ENCODE measurements at places on chromosomes 16 and 17. TPM values are rescaled to one million over a fixed set of nuclear protein-coding genes. Genes with fewer than 3 reads are reported as not detected.

The PRAC2 gene
- not detected for total RNA-seq

The CSF3 gene
- total RNA-seq, result not detected

The GSG1L gene
- not detected for total RNA-seq

The CLEC19A gene
- not detected for total RNA-seq

The MYLK3 gene
- 1.8 TPM for total RNA-seq

The DOC2A gene
- total RNA-seq, result 4.5 TPM

The HAS3 gene
- total RNA-seq, result 8.3 TPM

DNA sequence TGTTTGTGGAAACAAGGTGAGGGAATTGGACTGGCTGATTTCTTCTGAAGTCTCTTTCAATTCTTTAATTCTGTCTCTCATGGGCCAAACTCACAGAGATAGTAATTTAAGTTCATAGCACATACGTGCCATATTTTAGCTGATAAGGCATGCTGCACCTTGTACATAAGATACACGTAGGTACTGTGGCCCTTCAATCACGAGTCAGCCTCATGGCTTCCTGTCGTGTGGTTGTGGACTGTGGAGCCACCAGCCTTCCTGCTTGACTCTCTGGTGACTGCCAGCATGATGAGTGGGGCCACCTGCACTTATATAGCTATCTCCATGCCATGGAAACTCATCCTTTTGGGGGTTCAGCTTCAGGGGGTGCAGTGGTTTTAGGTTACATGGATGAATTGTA, 25.1 kb downstream of the KSR1 start:
- DNase-seq, result no peak

DNA sequence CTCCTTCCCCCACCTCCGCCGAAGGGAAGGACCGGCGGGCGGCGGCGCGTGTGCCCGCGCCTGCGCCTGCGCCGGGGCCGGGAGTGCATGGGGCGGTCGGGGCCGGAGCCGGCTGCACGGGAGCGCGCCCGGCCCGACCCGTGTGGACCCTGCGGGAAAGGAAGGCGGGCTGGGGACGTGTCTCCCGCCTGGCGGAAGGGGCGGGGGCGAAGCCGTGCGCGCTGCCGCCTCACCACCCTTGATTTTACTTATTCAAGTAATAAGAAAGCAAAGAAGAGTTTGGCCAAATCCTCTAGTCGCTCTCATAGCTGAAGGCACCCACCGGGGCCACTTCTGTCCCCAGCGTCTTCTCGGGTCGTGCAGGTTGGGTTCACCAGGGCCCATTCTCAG, 596 bp upstream of the PFN1 start:
- DNase-seq, result peak; percentile 86

DNA sequence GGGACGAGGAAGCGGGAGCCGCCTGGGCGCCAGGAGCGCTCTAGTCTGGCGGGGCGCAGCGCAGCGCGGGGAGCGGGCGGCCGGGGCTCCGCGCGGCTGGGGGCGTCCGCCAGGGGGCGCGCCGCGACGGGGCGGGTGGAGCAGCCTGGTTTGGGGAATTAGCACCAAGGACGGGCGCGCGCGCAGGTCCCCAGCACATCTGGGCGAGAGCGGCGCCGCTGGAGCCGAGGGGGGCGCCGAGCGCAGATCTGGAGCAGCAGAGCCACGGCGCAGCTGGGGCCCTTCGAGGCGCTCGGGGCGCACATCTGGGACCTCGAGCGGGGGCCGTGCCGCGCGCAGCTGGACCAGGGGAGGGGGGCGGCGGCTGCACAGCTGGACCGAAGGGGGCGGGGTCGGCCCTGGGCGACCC, at the start of gene NXPH3:
NXPH3 (plus strand) TSS at position 193 of the 409 bp plus-strand sequence. CDS start 349 bp downstream, outside the sequence.
- peak; percentile 89 for DNase-seq

DNA sequence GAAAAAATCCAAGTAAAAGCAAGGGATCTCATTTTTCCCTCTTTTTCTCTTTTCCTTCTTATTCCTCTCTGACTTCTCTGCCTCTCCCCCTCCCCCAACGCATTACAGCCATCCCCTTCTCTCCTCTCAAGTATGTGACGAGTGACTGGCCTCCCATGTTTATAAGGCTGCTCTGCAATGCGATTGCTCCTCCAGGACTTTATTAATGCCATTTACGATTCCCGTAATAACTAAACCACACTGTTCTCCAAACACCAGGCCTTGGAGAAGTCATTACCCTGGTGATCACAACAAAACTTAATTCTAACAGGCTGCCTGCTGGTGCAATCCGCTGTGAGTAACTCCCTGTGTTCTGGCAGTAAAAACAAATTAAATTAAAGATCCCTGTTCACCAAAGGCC, 88.8 kb downstream of the HS3ST3B1 start:
- no peak for DNase-seq

- no peak for DNase-seq
These were observed 6.2 kb upstream of the CD300LG start for GRCh38 chr17:43840814-43841213.

- no peak for DNase-seq
These were observed 13.6 kb downstream of the CDC42EP4 start for GRCh38 chr17:73297934-73298861.

DNA sequence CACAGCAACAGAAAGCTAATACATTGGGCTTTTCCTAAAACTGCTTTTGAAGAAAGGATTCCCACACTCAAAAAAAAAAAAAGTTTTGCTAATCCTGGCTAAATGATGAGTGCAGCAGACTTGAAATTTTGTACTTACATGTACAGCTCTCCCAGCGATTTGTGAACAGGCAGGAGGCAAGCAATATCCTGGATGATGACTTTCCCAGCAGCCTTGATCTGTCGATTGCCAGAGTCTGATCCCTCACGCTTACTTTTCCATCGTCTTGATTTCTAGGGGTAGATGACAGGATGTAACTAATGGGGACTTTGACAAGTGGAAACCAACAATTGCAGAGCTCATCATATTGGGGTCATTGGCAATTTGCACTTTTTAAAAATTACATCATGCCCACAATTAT, 91.4 kb downstream of the WDR59 start:
- no peak for DNase-seq

GRCh38 chr16:69917739-69918138, 33.4 kb upstream of the CLEC18A start:
- DNase-seq, result peak; percentile 92

DNA sequence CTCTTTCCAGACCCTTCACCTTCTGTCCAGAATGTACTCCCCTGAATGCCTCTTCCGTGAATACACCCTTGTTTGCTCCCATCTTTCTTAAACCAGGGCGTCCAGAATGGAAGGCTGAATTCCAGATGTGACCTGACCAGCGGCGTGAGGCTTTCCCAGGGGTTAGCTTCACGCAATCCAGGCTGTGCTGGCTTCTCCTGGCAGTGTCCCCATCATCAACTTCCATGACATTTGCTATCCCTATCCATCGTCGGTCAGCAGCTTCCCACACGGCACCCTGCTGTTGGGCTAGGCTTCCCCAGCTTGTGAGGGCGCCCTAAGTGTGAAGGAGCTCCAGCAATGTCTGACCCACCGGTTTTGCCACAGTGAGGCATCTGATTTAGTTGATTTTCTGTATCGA, 339.8 kb upstream of the TNRC6C start:
- DNase-seq, result peak; percentile 25

DNA sequence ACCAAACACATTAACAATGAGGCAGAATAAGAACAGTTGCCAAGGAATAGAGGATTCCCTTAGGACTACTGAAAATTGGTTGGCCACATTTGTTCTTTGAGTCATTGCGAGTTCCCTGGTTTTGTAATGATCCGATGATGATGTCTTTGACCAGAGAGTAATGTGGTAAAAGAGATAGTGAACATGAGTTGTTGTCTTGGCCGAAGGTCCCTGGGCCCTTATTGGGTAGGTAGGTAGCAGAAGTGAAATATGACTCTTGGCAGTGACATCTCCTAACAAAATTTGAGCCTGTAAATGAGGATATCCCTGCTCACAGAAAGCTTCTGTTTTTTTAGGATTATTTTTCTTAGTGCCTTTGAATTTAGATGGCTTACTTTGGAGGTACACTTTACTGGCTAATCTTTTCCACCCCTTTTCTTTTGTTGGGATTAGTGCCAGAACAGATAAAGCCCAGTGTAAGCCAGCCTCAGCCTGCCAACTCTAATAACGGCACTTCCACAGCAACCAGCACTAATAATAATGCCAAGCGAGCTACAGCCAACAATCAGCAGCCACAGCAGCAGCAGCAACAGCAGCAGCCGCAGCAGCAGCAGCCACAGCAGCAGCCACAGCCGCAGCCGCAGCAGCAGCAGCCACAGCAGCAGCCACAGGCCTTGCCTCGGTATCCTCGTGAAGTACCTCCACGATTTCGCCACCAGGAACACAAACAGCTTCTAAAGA, 47.2 kb downstream of the TNRC6A start:
- no peak for DNase-seq

GRCh38 chr17:14123619-14124278, 54.4 kb downstream of the COX10 start:
- no peak for DNase-seq

GRCh38 chr16:12113523-12114345, 137.2 kb downstream of the SNX29 start:
- DNase-seq, result no peak

Measured in Caco-2 (cell line).